ENCODE measurements at places on chromosomes 3 and 15.

DNA sequence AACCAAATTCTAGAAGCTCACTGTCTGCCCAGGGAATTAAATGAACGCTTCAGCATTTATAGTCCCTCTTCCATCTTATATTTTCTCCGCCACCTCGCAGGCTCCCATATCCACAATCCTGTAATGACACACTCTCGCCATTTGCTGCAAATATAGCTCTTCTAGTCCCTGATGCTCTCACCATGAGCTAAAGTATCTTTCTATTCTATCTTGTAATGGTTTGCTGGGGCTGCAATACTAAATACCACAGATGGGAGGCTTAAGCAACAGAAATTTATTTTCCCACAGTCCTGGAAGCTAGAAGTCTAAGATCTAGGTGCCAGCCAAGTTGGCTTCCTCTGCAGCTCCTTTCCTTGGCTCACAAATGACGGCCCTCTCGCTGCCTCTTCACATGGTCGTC lies 106.9 kb upstream of the NPHP3 start:
- H3K4me1 ChIP-seq: no peaks in the 10 kb centered on the region
- no peak overlapping the region for H3K27ac ChIP-seq
- DNase-seq: no peak
- no peak overlapping the region for H3K4me3 ChIP-seq

DNA sequence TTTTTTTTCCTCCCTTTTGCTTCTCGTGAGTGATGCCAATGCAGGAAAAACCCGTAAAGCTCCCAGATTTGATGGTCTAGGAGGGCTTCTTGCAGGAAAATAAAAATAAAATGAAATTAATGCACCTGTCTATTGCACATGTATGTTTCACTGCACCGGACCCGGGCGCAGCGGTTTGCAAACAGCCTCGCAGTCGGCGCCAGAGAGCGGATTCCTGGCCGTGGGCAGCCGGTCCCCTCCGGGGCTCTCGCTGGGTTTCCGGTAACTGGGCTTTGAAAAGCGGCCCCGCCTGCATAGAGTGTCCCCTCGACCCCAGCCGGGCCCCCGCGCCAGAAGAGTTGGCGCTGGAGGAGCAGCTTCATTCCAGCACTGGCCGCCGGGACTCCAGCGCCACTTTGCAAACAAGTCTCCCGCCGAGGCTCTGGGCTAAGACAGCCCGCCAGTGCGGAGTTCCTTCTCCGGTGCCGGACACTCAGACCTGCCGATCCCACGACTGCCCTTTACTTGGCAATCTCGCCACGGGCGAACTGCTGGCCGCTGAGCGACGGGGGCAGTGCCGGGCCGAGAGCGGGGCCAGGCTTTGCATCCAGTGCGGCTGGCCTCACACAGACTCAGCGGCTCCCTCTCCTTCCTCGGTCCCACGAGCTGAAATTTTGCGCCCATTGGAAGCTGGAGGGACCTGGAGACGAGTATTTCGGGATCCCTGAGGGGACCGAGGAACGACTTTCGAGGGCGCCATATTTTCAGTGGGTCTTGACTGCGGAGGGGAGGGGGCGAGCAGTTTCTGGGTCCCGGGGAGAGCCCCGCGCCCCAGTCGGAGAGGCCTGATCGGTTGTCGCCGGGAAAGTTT lies 225.9 kb upstream of the C2CD4B start:
- peak overlapping the region; percentile 83 for H3K27ac ChIP-seq
- DNase-seq: peak; percentile 61
- H3K36me3 ChIP-seq: no peaks in the 10 kb centered on the region
- peak overlapping the region; percentile 95 for H3K4me3 ChIP-seq

DNA sequence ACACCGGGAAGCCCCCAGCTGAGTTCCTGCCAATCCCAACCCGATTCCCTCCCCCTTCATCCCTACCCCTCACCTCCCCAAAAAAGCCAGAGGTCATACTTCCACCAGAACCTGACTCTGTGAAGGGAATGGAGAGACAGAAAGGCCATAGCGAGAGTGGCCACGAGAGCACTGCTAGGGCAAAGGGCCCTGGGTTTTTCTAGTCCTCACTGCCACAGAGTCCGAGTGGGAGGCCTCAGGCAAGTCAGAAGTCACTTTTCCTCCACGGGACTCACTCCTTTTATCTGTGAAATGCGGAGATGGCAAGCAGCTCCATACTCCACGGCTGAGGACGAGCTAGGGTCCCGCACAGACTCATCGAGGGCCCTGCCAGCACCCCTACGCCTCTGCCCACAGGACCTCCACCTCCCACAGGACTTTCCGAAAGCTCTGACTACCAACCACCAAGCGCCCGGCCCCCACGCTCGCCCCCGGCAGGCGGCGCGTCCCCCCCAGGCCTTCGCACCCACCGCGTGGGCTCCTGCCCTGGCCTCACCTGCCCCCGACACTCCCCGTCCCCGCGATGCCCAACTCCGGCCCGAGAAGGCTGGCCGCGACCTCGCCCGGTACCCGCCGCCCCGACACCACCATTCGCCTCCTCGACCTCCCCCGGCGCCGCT lies 792 bp downstream of the ATP13A3 start:
- DNase-seq: no peak
- H3K4me1 ChIP-seq: peaks cover 35% of the 10 kb centered on the region
- peak overlapping the region; percentile 64 for H3K27ac ChIP-seq
- peaks cover 16% of the 10 kb centered on the region for H3K36me3 ChIP-seq
- H3K4me3 ChIP-seq: peak overlapping the region; percentile 90

DNA sequence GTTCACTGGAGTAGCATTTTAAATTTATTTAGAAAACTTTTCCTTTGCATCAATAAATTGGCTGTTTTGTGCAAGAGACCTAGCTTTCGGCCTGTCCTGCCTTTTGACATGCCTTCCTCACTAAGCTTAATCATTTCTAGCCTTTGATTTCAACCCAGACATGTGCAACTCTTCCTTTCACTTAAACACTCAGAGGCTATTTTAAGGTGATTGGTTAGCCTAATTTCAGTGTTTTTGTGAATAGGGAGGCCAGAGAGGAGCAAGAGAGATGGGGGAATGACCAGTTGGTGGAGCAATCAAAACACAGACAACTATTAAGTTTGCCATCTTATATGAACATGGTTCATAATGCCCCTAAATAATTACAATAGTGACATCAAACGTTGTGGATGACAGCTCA lies 333.4 kb downstream of the SLC9A9 start:
- H3K4me1 ChIP-seq: peaks cover 8% of the 10 kb centered on the region
- no peak overlapping the region for H3K4me3 ChIP-seq
- H3K27ac ChIP-seq: peak overlapping the region; percentile 54
- DNase-seq: no peak
- no peaks in the 10 kb centered on the region for H3K27me3 ChIP-seq

GRCh38 chr3:193593668-193594030 lies 641 bp downstream of the OPA1 start:
- peaks cover 5% of the 10 kb centered on the region for H3K27me3 ChIP-seq
- peak overlapping the region; percentile 88 for H3K27ac ChIP-seq
- peak; percentile 12 for DNase-seq
- H3K36me3 ChIP-seq: peaks cover 28% of the 10 kb centered on the region

- peaks cover 4% of the 10 kb centered on the region for H3K27me3 ChIP-seq
- peaks cover 4% of the 10 kb centered on the region for H3K36me3 ChIP-seq
- peaks cover 33% of the 10 kb centered on the region for H3K4me1 ChIP-seq
- H3K4me3 ChIP-seq: peak overlapping the region; percentile 33
- H3K27ac ChIP-seq: no peak overlapping the region
Measured at GRCh38 chr15:98599909-98600691, 48.2 kb upstream of the IGF1R start.

GRCh38 chr3:7288133-7288532 lies 427.2 kb downstream of the GRM7 start:
- H3K27ac ChIP-seq: no peak overlapping the region
- no peak for DNase-seq
- no peak overlapping the region for H3K4me3 ChIP-seq
- no peaks in the 10 kb centered on the region for H3K27me3 ChIP-seq

DNA sequence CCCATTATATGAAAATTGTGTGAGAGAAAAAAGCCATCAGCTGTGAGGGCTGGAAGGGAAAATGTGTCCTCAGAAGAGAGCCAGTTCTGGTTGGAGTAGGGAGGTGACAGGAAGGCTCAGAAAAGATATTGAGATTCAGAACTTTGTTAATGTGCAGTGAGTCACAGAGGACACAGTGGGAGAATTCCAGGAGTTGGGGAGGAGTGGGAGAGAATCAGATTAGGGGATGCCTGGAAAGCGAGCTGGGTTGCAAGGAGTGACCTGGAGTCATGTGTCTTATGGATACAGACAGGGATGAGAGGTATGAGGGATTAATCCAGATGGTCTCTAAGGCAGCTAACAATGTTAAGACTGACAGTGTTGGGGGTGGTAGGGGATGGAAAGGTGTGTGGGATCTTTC lies 67.5 kb downstream of the CHST2 start:
- H3K27ac ChIP-seq: no peak overlapping the region
- no peak for DNase-seq
- H3K4me3 ChIP-seq: no peak overlapping the region
- peaks cover 19% of the 10 kb centered on the region for H3K4me1 ChIP-seq

- H3K27me3 ChIP-seq: peaks cover 3% of the 10 kb centered on the region
- no peak overlapping the region for H3K4me3 ChIP-seq
- peaks cover 62% of the 10 kb centered on the region for H3K36me3 ChIP-seq
Measured at GRCh38 chr15:88628018-88628654, 7.0 kb downstream of the AEN start.

GRCh38 chr15:60651101-60651500 lies 172.2 kb upstream of the ICE2 start:
- no peaks in the 10 kb centered on the region for H3K36me3 ChIP-seq
- H3K27me3 ChIP-seq: peaks cover 30% of the 10 kb centered on the region
- DNase-seq: no peak
- H3K4me3 ChIP-seq: peak overlapping the region; percentile 27

GRCh38 chr3:149815321-149815720 lies 2.3 kb downstream of the RNF13 start:
- no peak for DNase-seq
- peaks cover 36% of the 10 kb centered on the region for H3K4me1 ChIP-seq
- H3K27ac ChIP-seq: no peak overlapping the region
- no peaks in the 10 kb centered on the region for H3K27me3 ChIP-seq
- peaks cover 9% of the 10 kb centered on the region for H3K36me3 ChIP-seq

GRCh38 chr15:39713846-39714245 lies 68.8 kb downstream of the FSIP1 start:
- no peak for DNase-seq
- H3K36me3 ChIP-seq: peaks cover 5% of the 10 kb centered on the region
- no peaks in the 10 kb centered on the region for H3K27me3 ChIP-seq
- H3K4me3 ChIP-seq: no peak overlapping the region

- peaks cover 10% of the 10 kb centered on the region for H3K4me1 ChIP-seq
- no peaks in the 10 kb centered on the region for H3K36me3 ChIP-seq
Measured at GRCh38 chr3:59127071-59127470, 77.2 kb upstream of the CFAP20DC start.

DNA sequence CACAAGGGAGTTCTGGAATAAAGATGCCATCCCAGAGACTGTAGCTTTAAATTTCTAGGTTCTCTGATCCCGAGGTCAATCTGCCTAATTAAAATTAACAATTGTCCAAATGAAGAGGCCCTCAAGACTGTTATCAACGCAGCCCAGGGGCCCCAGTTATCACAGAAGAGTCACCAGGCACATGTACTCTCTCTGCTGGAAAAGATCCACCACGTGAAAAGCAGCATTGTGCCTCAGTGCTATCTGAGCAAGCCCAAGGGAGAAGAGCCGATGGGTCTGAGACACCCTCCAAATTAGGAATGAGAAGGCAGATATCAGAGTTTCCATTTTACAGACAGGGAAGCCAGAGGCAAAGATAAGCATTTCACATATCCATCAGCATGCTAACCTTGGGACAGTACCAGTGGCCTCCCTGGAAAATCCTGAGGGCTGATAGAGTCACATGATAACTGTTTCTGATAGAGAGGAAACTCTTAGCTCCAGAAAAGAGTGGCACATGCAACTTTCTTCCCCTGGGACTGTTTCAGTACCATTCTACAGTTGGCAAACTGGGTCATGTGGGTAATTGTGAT lies 55.5 kb downstream of the ITGB5 start:
- no peak overlapping the region for H3K4me3 ChIP-seq
- H3K27me3 ChIP-seq: no peaks in the 10 kb centered on the region
- H3K4me1 ChIP-seq: peaks cover 67% of the 10 kb centered on the region
- no peak for DNase-seq

GRCh38 chr3:186359078-186359477 lies 3.0 kb downstream of the DGKG start:
- no peaks in the 10 kb centered on the region for H3K36me3 ChIP-seq
- peaks cover 18% of the 10 kb centered on the region for H3K4me1 ChIP-seq
- peaks cover 60% of the 10 kb centered on the region for H3K27me3 ChIP-seq
- no peak overlapping the region for H3K27ac ChIP-seq

DNA sequence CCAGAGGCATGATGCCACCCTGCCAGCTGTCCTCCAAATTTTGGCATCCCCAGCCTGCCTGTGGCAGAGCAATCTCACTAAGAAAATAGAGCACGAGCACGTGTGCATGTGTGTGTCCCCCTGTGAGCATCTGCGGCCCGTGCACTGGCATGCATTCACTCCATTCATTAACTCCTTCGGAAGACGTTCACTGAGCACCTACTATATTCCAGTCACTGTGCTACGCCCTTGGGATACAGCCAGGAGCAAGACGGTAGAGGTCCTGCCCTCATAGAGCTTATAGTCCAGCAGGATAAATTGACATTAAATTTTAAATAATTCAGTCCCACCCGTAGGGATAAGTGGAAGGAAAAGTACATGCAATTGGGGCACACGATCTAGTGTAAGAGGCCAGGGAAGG lies 40.0 kb upstream of the HES1 start:
- DNase-seq: no peak
- no peak overlapping the region for H3K27ac ChIP-seq
- H3K4me1 ChIP-seq: peaks cover 84% of the 10 kb centered on the region
- H3K36me3 ChIP-seq: no peaks in the 10 kb centered on the region

GRCh38 chr3:51389423-51390183 lies 1.5 kb upstream of the RBM15B start:
- H3K27me3 ChIP-seq: no peaks in the 10 kb centered on the region
- H3K27ac ChIP-seq: peak overlapping the region; percentile 61
- H3K36me3 ChIP-seq: peaks cover 59% of the 10 kb centered on the region
- peak; percentile 70 for DNase-seq
- peak overlapping the region; percentile 8 for H3K4me3 ChIP-seq
- peaks cover 57% of the 10 kb centered on the region for H3K4me1 ChIP-seq

DNA sequence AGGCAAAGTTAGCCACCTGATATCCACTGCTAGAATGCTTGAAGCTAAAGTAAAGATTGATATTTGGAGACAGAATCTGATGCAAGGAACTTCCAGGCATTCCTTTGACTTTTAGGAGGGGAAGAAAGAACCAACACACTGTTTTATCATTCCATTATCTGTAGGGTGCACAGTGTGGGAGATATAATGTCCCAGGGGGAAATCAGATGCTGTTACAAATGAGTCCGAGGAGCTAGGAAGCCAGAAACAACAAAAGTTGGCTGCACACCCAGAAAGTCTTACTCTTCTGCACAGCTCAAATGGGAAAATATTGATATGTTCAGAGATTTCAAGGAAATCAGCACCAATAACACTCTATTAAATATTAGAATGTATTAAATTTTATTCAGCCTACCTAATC lies 113.6 kb upstream of the ROBO1 start:
- no peak overlapping the region for H3K27ac ChIP-seq
- no peaks in the 10 kb centered on the region for H3K27me3 ChIP-seq
- no peaks in the 10 kb centered on the region for H3K36me3 ChIP-seq
- peaks cover 8% of the 10 kb centered on the region for H3K4me1 ChIP-seq
- no peak for DNase-seq

DNA sequence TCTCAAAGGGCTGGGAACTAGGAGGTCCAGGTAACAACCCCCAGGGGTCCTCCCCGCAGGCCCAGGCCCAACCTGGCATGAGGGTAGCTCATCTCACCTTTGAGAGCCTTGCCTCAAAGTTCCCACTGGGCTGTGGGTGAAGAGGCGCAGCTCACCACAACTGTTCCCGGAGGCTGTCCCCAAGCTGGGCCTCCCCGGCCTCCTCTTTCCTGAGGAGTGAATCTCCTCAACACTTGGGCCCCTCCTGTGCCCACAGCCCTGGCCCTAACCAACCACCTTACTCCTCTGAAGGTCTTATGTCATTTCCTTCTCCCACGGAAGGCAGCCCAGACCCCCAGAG lies 27.5 kb upstream of the CORO2B start:
- no peaks in the 10 kb centered on the region for H3K36me3 ChIP-seq
- H3K27me3 ChIP-seq: peaks cover 39% of the 10 kb centered on the region
- H3K27ac ChIP-seq: no peak overlapping the region
- H3K4me1 ChIP-seq: peaks cover 23% of the 10 kb centered on the region
- no peak overlapping the region for H3K4me3 ChIP-seq

All from nephron progenitor cell (in vitro differentiated cells).